ENCODE measurements at places on chromosomes 7 and 10.

- no peak for DNase-seq
Measured at GRCh38 chr7:92815412-92815811, 21.0 kb downstream of the CDK6 start.

- DNase-seq: no peak
Measured at GRCh38 chr7:142494021-142494420, 236.2 kb upstream of the PRSS58 start.

DNA sequence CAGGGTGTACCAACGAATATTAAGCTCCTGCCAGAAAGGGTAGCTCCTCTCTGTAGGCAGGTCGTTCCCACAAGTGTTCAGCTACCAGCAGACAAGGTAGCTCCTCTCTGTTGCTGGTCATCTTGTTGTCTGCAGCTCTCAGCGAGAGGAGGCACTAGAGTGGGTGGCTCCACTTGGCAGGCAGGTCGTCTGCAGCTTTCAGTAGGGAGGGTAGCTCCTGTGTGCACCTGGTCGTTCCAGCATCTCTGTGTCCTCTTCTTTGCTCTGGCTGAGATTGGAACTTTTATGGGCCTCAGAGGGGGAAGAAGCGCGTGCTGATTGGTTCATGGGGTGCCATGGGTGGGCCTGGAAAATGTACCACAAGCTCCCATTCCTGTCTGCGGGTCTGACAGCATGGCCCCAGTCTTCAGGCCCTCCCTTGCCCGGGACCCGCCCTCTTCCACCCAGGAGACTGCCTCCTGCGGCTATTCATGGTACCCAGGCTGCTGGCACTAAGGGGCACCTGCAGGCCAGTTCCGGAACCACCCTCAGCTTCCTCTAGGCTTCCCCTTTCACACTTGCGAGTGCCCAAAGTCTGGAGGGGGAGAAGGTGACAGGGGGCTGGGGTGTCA is 63.9 kb upstream of the CACNA2D1 start:
- DNase-seq: no peak

DNA sequence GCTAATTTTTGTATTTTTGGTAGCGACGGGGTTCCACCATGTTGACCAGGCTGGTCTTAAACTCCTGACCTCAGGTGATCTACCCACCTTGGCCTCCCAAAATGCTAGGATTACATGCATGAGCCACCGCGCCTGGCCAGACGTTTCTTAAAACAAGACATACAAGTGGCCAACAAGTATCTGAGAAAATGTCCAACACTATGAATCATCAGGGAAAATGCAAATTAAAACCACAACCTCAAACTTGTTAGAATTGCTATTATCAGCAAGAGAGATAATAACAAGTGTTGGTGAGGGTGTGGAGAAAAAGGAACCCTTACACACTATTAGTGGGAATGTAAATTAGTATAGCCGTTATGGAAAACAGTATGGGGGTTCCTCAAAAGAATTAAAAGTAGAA is 148.6 kb downstream of the SUGCT start:
- DNase-seq: no peak

DNA sequence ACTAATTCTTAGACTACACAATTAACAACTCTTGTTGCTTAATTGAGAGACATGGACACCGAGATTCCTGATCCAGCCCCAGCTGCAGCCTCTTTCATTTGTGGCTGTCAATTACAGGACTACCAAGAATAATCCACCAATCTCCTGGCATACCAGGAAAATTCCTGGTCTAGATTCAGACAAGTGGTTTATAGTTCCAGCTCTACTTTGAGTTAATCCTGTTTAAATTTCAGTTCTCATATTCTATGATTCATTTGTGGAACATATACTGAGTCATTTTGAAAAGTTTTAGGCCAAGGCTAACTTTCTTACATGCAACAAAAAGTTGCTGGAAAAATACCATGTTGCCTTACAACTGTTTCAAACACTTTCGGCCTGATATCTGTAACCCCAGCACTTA is 253.5 kb downstream of the MAGI2 start:
- no peak for DNase-seq

DNA sequence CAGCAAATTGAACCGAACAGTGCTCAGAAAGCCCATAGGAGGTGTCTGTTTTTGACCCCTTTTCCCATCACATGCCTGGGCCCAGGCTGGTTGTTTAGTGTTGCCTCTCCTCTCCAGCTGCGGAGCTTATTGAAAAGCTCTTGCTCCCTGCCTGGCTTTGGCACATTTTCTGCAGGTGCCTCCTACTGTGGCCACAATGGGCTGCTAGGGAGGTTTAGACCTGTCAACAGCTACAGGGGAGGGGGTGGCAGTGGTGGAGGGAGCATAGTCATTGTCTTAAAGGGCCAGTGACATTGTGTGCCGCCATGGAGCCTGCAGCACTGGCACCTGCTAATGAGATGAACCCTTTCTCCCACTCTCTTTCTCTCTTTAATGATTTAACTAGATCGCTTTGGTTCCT is 13.2 kb upstream of the ENO4 start:
- DNase-seq: peak; percentile 13

- DNase-seq: no peak
Measured at GRCh38 chr7:47373871-47374451, 207.9 kb downstream of the TNS3 start.

DNA sequence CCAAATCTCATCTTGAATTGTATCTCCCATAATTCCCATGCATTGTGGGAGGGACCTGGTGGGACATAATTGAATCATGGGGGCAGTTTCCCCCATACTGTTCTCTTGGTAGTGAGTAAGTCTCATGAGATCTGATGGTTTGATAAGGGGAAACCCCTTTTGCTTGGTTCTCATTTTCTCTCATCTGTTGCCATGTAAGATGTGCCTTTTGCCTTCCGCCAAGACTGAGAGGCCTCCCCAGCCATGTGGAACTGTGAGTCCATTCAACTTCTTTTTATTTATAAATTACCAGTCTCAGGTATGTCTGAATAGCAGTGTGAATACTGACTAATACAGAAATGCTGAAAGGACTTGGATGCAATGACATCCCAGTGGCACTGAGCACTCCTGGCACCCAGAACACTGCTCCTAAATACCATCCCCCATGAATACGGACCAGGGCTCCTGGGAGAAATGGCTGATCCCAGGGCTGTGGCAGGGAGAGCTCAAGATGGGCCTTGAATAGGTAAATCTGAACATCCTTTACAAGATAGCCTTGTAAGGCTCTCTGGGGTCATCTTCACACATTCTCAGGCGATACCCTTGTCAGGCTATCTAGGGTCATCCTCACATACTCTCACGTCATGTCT is 19.4 kb downstream of the ZFAND2A start:
- DNase-seq: no peak

- no peak for DNase-seq
Measured at GRCh38 chr10:67935223-67935622, 50.8 kb downstream of the SIRT1 start.

DNA sequence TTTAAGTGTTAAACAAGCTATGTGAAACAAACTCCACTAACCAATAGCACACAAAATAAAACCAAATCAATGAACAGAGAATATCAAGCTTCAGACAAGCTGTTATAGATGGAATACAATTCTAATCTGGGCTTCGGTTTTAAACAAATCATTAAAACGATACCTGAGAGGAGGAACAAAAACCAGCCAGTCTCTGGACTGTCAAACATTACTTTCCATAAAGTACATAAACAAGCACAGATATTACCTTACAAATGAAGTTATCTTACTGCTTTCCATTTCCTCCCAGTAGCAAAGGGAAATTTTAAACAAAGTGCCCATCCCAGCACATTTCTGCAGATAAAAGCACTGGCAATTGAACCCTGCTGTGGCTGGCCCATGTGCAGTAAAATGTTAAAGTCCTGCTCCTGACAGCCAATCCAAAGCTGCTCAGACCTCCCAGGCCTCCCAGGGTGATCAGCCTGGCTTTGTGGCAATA is 128.0 kb downstream of the NRCAM start:
- DNase-seq: no peak

- no peak for DNase-seq
Measured at GRCh38 chr7:149720372-149721083, 52.9 kb downstream of the ZNF467 start.

- no peak for DNase-seq
Measured at GRCh38 chr7:77481615-77482014, 55.5 kb upstream of the PTPN12 start.
